ENCODE measurements at places on chromosomes 3 and 15.

- no peaks in the 10 kb centered on the region for H3K36me3 ChIP-seq
- no peaks in the 10 kb centered on the region for H3K27me3 ChIP-seq
- no peak overlapping the region for H3K4me3 ChIP-seq
- no peak overlapping the region for H3K27ac ChIP-seq
- H3K4me1 ChIP-seq: no peaks in the 10 kb centered on the region
- no peak for DNase-seq
These were observed 18.2 kb upstream of the FHIT start for GRCh38 chr3:61269435-61269834.

DNA sequence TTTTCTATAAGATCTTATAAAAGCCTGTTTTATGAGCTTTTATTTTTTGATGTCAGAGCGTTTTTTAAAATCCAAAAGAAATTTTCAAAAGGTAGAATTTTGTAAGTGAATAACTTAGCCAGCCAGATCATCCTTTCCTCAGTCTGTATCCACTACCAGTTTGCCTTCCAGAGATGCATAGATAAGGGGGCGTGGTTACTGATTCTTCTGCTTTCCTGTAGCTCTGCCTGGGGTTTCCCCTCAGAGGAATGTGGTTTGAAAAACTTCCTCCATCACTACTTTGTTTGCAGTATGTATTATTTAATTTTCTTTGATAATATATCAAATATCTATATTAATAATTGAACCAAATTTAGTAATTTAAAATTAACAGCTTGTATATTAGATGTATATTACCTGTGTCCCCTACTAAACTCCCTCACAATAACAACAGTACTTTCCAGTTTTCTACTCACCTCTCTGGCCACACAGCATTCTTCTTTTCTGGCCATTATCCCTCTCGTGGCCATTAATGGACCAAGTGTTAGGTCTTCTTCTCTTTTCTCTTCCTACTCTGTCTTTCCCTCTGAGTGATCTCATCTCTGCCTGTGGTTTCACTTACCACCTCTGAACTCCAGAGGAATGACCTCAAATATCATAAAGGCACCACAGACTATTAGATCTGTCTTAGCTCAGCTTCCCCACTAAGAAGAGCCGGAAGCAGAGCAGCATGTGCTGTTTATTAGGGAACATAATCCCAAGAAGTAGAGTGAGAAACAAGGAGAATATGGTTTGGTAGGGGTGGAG lies 239.7 kb downstream of the UBE2E2 start:
- H3K36me3 ChIP-seq: no peaks in the 10 kb centered on the region
- DNase-seq: peak; percentile 31
- H3K27me3 ChIP-seq: no peaks in the 10 kb centered on the region
- H3K4me1 ChIP-seq: peaks cover 7% of the 10 kb centered on the region

- H3K36me3 ChIP-seq: peaks cover 24% of the 10 kb centered on the region
- H3K27ac ChIP-seq: no peak overlapping the region
- no peaks in the 10 kb centered on the region for H3K4me1 ChIP-seq
- no peaks in the 10 kb centered on the region for H3K27me3 ChIP-seq
These were observed 27.7 kb downstream of the SACM1L start for GRCh38 chr3:45716790-45717336.

- DNase-seq: no peak
- no peaks in the 10 kb centered on the region for H3K36me3 ChIP-seq
- H3K4me3 ChIP-seq: no peak overlapping the region
- no peaks in the 10 kb centered on the region for H3K4me1 ChIP-seq
- no peaks in the 10 kb centered on the region for H3K27me3 ChIP-seq
- H3K27ac ChIP-seq: no peak overlapping the region
These were observed 60.8 kb downstream of the ATP13A5 start for GRCh38 chr3:193317682-193318300.

DNA sequence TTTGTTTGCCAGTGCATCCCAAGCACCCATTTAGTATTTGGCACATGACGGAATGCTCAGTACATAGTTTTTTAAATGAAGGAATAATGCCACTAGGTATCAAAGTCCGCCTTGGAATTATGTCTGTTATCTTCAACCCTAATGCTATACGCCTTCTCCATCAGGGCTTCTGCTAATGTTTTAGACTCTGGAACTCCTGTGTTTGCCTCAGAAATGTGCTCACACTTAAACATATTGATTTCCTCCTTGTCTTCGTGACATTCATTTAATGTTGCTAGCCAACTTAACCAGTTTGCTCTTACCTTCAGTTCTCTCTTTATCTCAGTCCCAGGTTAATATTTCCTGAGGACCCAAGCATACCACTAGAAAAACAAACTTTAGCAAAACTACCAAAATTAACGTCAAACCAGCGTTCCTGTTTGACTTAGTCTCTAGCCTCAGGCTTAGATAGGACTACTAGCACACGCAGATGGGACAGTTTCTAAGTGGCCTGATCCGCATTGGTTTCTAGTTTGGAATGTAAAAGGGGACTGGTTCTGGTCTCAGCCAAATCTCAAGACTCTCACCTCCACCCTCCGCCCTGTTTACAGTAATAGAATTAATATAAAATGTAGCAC lies 81.4 kb downstream of the IL1RAP start:
- H3K4me3 ChIP-seq: no peak overlapping the region
- no peaks in the 10 kb centered on the region for H3K4me1 ChIP-seq
- H3K27ac ChIP-seq: no peak overlapping the region
- no peak for DNase-seq
- H3K36me3 ChIP-seq: no peaks in the 10 kb centered on the region
- H3K27me3 ChIP-seq: no peaks in the 10 kb centered on the region

DNA sequence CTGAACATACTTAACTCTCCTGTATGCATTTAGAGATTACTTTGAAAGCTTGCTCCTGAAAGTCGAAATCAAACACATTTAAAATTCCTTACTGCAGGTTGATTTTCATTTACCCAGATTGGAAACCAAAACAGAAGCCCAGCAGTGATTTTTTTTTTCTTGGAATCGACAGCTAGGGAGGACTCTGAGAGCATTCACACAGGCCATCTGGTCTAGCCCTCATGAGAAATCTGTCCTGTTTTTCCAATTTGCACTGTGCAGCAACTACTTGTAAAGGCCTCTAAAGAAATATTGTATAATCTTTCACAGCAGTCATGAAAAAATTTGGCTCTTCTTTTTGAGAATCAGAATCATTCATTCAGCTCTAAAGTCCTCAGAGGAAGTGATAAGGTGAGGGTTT lies 179.2 kb downstream of the KCNAB1 start:
- no peak overlapping the region for H3K4me3 ChIP-seq
- H3K4me1 ChIP-seq: peaks cover 5% of the 10 kb centered on the region
- DNase-seq: no peak

GRCh38 chr15:35886765-35887164 lies 340.8 kb upstream of the DPH6 start:
- H3K27ac ChIP-seq: no peak overlapping the region
- DNase-seq: peak; percentile 32
- H3K4me1 ChIP-seq: no peaks in the 10 kb centered on the region
- H3K36me3 ChIP-seq: no peaks in the 10 kb centered on the region

DNA sequence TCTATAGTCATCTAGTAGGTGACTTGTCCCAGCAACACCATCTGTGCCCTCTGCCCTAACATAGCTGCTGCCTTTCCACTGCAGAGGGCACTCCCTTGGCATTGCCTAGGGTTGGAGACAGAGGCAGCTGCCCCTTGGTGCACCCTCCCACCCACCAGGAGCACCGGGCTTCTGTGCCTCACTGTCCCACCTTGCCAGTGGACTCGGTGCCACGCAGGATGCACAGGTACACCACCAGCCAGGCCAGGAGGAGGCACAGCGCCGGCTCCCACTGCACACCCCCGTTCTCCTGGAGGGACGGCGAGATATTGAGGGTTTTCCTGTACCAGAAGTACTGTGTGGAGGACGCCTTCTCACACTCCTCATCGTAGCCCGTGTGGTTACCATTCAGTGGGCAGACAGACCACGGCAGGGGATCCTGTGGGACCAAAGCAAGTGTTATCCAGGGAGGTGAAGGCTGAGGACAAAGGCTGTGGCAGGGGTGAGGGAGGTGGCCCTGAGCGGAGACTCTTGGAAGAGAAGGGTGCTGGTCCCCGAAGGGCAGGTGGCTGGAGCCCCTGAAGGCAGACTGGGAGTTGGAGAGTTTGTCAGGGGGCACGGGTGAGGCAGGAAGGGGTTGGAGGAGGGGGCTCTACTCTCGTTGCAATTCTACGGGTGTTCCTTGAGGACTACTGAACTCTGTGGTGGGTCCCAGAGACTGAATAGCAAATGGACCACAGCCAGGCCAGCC lies 20.6 kb downstream of the SLC6A20 start:
- no peak overlapping the region for H3K27ac ChIP-seq
- peaks cover 29% of the 10 kb centered on the region for H3K27me3 ChIP-seq
- H3K4me3 ChIP-seq: no peak overlapping the region
- H3K36me3 ChIP-seq: no peaks in the 10 kb centered on the region
- H3K4me1 ChIP-seq: no peaks in the 10 kb centered on the region

DNA sequence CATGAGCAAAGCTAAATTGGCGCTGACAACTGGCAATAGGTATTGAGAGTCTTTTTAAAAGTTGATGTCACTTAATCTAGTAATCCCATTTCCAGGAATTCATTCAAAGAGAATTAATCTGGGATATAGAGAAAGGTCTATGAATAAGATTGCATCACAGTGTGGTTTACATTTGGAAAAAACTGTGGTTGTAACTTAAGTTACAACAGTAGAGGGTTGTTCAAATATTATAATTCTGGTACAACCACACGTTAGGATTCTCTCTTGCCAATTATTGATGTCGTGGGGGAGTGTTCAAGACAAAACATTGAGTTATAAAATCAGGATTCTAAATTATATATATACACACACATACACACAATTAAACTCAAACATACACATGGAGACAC lies 79.8 kb downstream of the LIPC start:
- no peaks in the 10 kb centered on the region for H3K36me3 ChIP-seq
- no peak overlapping the region for H3K27ac ChIP-seq
- no peak for DNase-seq
- no peaks in the 10 kb centered on the region for H3K4me1 ChIP-seq
- no peak overlapping the region for H3K4me3 ChIP-seq
- no peaks in the 10 kb centered on the region for H3K27me3 ChIP-seq

DNA sequence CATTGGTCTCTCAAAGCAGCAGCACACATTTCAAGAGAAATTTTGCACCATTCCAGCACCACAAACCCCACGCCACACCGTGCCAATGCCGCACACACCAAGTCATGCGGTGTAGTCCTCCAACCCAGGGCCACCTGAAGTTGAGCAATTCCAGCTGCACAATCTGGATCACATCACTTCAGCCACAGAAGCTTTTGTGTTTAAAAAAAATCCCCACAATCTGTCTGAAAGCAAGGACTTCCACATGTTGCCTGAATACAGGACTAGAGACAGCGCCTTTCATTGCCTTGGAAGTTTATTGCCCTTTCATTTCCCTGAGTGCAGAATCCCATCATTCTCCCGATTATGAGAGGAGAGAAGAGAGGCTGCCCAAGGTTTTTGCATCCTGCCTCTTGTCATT lies 175.6 kb upstream of the BCL6 start:
- H3K36me3 ChIP-seq: no peaks in the 10 kb centered on the region
- H3K27ac ChIP-seq: no peak overlapping the region
- H3K27me3 ChIP-seq: no peaks in the 10 kb centered on the region
- peaks cover 19% of the 10 kb centered on the region for H3K4me1 ChIP-seq
- peak; percentile 45 for DNase-seq

- H3K27ac ChIP-seq: no peak overlapping the region
- DNase-seq: peak; percentile 39
- H3K4me3 ChIP-seq: no peak overlapping the region
- H3K36me3 ChIP-seq: no peaks in the 10 kb centered on the region
- peaks cover 15% of the 10 kb centered on the region for H3K4me1 ChIP-seq
These were observed 203.4 kb downstream of the FOXP1 start for GRCh38 chr3:71380096-71380495.

All from astrocyte (in vitro differentiated cells and primary cell).